Thoracic aorta (tissue), 2 donors: ENCODE measurements at places on chromosomes 6 and 20. TPM values are rescaled to one million over a fixed set of nuclear protein-coding genes. Genes with fewer than 3 reads are reported as not detected.

Gene FAM162B
- 2.3 TPM for total RNA-seq

- DNase-seq: no peak
- peak overlapping the region; percentile 85 for H3K27ac ChIP-seq
- H3K36me3 ChIP-seq: no peaks in the 10 kb centered on the region
- peaks cover 78% of the 10 kb centered on the region for H3K4me1 ChIP-seq
- H3K4me3 ChIP-seq: peak overlapping the region; percentile 46
Measured at GRCh38 chr6:89564752-89565427, 73.7 kb downstream of the LYRM2 start.

GRCh38 chr6:135901774-135902524 is 50.4 kb downstream of the PDE7B start:
- H3K27ac ChIP-seq: no peak overlapping the region
- H3K27me3 ChIP-seq: no peaks in the 10 kb centered on the region
- DNase-seq: no peak
- no peaks in the 10 kb centered on the region for H3K36me3 ChIP-seq

- DNase-seq: no peak
- H3K27me3 ChIP-seq: no peaks in the 10 kb centered on the region
- peak overlapping the region; percentile 74 for H3K27ac ChIP-seq
Measured at GRCh38 chr6:35258858-35259193, 709 bp upstream of the ZNF76 start.

- no peak overlapping the region for H3K27ac ChIP-seq
- no peaks in the 10 kb centered on the region for H3K27me3 ChIP-seq
- DNase-seq: no peak
- H3K36me3 ChIP-seq: no peaks in the 10 kb centered on the region
- H3K4me3 ChIP-seq: no peak overlapping the region
Measured at GRCh38 chr6:75808507-75808906, 59.5 kb downstream of the MYO6 start.

DNA sequence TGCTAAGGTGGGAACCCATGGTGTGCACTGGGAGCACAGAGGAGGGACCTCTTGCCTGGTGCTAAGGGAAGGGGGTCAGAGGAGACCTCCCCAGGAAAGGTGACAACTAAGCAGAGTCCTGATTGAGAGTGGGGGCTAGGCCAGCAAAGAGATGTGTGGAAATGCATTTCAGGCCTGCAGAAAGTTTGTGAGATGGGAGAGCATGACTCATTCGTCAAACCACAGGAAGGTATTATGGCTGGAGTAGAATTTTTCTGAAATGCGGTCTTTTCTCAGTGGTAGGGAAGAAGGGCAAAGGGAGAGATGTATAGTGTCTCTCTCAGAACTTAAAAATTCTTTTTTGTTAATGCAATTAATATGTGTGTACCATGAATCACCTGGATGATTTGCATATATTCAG is 23.6 kb upstream of the EDN1 start:
- DNase-seq: no peak
- H3K4me3 ChIP-seq: no peak overlapping the region
- no peaks in the 10 kb centered on the region for H3K4me1 ChIP-seq
- H3K27ac ChIP-seq: no peak overlapping the region
- no peaks in the 10 kb centered on the region for H3K36me3 ChIP-seq

GRCh38 chr6:155272353-155273232 is 8.8 kb downstream of the CLDN20 start:
- H3K27ac ChIP-seq: peak overlapping the region; percentile 43
- DNase-seq: no peak
- no peaks in the 10 kb centered on the region for H3K36me3 ChIP-seq
- no peaks in the 10 kb centered on the region for H3K27me3 ChIP-seq
- no peak overlapping the region for H3K4me3 ChIP-seq

- H3K27me3 ChIP-seq: no peaks in the 10 kb centered on the region
- H3K27ac ChIP-seq: no peak overlapping the region
- H3K36me3 ChIP-seq: no peaks in the 10 kb centered on the region
- DNase-seq: no peak
- no peak overlapping the region for H3K4me3 ChIP-seq
- no peaks in the 10 kb centered on the region for H3K4me1 ChIP-seq
Measured at GRCh38 chr6:150352321-150353296, 16.2 kb upstream of the IYD start.

- H3K36me3 ChIP-seq: peaks cover 37% of the 10 kb centered on the region
Measured at GRCh38 chr6:42210551-42210950, 7.1 kb downstream of the MRPS10 start.
